NCI-H187 (cell line): ENCODE measurements at places on chromosomes 6 and 20.

DNA sequence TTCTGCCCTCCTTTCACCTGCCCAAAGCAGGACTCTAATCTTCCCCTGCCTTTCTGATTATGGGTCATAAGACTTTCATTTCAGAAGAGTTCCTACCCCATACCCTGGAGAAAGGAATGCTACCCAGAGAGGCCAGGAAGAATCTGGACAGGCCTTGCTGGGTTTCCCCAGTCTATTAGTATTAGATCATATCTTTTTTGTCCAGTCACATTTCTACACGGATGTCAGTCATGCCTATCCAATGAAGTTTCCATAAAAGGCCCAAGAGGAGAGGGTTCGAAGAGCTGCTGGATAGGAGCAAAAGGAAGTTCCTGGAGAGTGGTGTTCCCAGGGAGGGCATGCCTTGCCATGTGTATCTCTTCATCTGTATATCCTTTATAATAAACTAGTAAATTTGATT, 3.2 kb downstream of the POLH start:
- no peak for DNase-seq

DNA sequence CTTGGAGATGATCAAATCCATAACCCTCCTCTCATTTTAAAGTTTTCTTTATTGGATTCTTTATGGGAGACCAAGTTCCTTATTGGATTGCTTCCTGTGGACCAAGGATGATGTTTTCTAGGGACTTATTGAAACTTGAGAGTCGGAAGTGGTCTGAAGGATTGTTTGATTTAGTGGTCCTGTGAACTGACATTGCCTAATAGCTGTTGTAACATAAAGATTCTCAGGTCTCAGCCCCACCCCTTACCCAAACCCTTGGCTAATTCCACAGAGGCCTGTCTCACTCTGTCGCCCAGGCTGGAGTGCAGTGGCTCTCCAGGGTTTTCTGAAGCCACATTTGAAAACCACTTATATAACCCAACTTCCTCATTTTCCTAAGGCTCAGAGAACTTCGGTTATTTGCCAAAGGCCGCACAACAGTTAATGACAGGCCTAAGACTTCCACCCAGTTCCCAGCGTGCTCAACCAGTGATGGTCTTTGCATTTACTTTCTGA, 77.0 kb downstream of the ATXN1 start:
- no peak for DNase-seq

GRCh38 chr20:14199111-14199510, 138.3 kb downstream of the FLRT3 start:
- no peak for DNase-seq

- no peak for DNase-seq
Measured at GRCh38 chr20:47487175-47487917, 14.3 kb upstream of the NCOA3 start.

- DNase-seq = no peak
Measured at GRCh38 chr6:89989742-89990141, 95.5 kb downstream of the GJA10 start.

- DNase-seq = no peak
Measured at GRCh38 chr20:11718474-11719094, 199.1 kb upstream of the BTBD3 start.

DNA sequence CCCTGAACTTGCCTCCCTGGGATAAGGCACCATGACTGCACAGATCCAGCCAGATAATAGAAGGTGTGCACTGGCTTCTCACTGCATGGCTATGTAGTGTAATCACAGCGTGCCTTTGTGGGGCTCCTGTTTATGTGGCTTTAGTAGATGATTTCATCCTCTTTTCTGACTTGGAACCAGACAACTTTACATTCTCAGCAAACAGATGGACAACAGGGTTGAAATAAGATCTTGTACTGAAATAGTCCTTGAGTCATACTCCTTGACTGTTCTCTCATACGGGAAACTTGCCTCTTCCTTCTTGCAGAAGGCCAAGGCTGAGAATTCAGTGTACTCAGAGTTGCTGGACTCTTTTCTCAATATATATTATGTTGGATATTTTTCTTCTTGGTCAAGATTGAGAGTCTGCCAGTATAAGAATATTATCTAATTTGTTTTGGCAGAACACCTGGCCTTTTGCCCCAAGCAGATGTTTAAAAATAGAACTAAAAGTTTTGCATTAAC, 25.0 kb upstream of the RNF144B start:
- DNase-seq = no peak

GRCh38 chr6:52511572-52512151, 65.2 kb downstream of the TRAM2 start:
- no peak for DNase-seq

DNA sequence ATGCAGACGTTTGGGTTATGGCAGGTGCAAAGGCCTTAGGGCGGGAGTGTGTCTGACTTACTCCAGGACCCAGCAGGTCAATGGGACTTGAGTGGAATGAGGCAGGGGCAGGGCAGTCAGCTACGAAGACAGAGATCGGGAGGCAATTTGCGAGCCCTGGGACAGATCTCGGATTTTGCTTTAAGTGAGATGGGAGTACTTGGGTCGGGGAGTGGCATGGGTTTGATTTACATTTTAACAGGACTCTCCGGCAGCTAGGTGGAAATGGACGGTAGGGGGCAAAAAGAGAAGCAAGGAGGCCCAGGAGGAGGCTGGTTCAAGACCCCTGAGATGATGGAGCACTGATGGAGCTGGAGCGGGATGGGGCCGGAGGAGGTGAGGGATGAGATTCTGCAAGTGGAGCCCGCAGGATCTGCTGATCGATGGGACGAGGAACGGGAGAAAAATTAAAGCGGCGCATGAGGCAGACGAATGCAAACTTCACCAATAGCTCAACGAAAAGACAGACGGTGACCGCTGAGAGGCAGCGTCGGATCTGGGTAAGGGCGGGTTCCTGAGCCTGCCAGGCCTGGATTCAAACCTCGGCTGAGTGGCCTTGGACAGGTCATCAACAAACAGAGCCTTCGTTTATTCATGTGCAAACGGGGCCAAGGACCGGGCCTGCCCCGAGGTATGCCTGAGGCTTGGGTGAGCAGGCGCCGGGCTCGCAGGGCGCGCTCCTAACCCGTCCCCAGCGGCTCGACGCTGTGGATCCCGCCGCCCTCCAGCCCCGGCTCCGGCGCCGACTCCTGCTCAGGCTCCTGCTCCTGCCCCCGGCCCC, 756 bp upstream of the RBCK1 start:
- DNase-seq = peak; percentile 57

- DNase-seq = no peak
Measured at GRCh38 chr6:44742201-44742600, 354.7 kb downstream of the CDC5L start.

DNA sequence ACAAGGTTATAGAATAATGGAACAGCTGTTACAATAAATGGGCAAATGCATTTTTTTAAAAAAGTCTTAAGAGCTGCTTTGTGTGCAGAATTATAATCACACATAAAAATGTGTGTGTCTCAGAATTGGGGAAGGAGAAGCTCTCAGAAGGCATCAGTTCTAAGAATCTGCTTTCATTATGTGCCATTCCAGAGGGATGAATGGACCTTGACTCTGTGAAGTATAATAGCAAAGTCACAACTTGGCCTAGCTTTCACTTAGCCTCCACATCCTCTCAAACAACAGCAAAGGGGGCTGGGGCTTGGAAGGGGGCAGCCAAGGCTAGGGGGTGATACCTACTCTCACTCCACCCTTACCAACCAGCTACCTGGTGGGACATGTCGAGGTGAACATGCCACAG, 265.0 kb downstream of the CDC5L start:
- no peak for DNase-seq

GRCh38 chr6:148593130-148593812, 153.6 kb upstream of the UST start:
- no peak for DNase-seq

- no peak for DNase-seq
Measured at GRCh38 chr6:35411066-35411465, 41.1 kb upstream of the FANCE start.

DNA sequence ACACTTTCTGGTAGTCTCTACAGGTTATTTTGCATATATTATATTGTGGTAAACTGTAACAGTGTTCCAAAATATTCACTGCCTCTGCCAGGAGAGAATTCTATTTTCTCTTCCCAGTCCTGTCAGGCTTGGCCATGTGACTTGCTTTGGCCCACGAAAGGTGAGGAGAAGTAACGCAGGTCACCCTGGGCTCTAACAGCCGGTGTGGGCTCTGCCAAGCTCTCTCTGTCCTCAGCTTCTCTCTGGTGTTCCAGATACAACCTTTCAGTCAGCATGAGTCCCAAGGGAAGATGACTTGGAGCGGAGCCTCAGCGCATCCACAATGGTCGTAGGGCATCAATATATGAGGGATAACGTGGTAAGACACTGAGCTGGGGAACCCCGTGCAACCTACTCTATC, 113.0 kb upstream of the RREB1 start:
- no peak for DNase-seq

DNA sequence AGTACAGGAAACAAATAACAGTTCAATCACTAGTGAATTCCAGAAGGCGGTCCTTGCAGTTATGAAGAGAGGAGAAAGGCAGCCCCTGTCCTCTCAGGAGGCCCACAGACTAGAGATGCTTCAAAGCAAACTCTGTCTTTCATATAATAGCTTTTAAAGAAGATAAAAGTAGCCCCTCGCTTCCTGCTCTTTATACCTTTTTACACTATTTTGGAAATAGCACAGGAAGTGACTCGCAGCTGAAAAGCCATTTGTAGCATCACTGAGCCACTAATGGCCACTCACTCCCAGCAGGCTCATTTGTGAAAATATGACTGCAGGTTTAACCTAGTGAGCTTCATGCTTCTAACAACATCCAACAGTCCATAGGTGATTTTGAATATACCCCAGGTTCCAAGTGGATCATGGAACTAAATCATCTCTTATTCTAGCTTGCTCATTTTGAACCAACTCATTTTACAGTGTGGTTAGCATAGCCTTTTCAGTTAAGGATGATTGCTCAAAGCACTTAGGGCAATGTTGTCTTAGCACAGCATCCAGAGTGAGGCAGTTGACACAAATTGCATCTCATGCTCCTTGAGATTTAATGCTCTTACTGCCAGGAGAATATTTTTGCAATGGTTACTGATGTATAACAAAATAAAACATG, 136.0 kb upstream of the NRSN1 start:
- DNase-seq = peak; percentile 75

DNA sequence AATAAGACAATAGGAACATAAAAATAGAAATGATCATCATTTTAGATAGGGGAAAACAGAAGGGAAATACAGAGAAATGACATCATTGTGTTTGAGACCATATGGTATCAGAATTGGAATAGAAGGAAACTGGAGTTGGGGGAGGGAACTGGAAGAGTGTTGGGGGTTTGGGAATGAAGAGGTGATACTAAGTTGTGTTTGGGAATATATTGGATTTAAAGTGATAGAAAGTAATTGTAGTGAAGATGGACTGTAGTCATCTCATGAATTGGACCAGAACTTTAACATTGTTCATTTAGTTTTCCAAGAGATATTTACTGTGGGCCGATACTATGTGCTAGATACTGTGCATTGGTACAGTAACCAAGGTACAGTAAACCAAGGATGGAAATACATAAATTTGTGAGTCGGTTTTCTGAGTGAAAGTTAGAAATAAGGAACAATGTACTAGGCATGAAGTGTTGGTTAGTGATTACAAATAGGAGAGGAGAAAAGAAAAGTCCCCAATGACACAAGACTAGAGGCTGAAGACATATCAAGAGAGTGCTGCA, 32.3 kb downstream of the KCNQ5 start:
- DNase-seq = no peak

GRCh38 chr20:25271486-25272222, 23.8 kb downstream of the PYGB start:
- DNase-seq = no peak

DNA sequence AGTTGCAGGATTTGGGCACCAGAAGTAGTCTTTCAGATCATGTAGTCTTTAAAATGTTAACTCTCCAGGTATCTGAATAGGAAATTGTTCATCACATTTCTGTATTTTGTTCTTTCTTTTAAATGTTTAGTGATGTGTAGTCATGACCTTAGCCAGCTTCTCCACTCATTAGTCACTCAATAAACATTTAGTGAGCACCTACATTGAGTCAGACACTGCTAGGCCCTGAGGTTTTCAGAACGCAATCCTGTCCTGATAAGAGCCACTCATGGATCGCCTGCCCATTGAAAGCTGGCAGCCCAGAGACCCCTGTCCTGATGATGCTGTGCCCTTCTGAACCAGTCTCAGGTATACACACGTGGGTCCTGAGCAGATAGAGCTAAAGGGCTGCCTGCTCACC, 163.4 kb upstream of the HEY2 start:
- no peak for DNase-seq

DNA sequence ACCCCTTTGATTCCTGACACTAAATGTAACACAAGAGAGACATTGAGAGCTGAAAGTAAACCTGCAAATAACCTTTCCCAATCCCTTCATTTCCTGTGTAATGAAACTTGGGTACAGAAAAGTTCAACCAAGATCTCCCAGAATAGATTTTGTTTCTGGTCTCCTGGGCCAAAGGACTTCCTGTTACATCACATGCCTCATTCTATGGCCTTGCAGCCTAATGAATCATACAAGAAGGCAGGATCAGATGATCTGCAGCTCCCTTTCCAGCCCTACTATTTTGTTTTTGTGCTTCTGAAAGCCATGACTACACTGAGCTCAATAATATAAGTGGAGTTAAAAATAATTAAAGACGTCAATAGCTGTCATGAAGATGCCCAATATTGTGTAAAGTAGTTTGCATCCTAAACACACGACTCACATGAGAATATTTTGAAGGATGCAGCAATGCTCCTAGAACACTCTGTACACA, 73.4 kb upstream of the NOX3 start:
- no peak for DNase-seq

DNA sequence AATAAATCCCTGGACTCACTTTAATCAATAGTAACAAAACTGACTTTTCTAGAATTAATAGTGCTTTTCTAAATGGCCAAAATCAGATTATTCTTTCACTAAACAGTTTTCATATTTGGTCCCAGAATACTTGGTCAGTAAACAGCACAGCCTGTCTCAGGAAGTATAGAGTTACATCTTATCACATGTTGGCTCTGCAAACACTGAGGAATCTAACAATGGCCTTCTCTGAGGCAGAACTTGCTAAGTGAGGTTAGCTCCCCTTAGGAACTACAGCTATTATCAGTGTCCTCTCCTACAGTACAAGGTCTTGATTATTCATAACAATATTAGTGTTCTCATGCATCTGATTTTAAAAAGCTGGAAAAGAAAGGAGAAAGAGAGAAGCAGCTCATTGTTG, 1622.8 kb downstream of the HACE1 start:
- no peak for DNase-seq

GRCh38 chr6:5173810-5174209, 86.9 kb downstream of the LYRM4 start:
- DNase-seq = no peak
